ENCODE measurements at places on chromosomes 5 and 9.

DNA sequence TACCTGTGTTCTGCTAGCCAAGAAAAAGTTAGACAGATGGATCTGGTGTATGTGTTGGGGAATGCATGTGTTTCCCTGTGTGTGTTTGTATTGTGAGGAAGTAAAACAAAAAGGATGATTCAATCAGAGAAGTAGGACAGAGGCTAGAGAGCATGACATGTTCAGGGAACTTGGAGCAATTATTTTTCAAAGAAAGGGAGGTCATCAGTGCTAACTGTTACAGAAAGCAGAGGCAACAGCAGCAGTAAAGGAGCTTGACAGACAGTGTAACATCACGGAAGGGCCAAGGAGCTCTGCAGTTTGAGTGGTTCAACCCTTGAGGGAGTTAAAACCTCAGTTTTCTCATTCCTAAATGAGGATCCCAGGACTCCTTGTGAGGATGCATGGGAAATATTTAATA lies 13.2 kb downstream of the SPINK1 start:
- no peak for DNase-seq

DNA sequence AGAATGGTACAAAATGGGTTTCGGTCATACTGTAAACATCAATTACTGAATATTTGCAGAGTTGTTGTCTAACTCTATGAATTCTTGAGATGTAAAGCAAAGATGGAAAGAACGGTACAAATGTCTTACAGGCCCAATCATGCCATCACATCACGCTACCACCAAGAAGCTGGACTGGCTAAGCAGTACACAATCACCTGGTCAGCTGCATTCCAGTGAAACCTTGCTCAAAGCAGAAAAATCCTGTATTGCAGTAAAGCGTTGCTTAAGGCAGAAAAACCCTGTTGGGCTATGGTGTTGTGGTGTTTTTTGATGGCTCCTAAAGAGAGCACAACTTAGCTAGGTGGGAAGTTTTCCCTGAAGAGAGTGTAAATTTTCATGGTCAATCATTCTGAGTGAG lies 112.6 kb upstream of the RASA1 start:
- no peak for DNase-seq

DNA sequence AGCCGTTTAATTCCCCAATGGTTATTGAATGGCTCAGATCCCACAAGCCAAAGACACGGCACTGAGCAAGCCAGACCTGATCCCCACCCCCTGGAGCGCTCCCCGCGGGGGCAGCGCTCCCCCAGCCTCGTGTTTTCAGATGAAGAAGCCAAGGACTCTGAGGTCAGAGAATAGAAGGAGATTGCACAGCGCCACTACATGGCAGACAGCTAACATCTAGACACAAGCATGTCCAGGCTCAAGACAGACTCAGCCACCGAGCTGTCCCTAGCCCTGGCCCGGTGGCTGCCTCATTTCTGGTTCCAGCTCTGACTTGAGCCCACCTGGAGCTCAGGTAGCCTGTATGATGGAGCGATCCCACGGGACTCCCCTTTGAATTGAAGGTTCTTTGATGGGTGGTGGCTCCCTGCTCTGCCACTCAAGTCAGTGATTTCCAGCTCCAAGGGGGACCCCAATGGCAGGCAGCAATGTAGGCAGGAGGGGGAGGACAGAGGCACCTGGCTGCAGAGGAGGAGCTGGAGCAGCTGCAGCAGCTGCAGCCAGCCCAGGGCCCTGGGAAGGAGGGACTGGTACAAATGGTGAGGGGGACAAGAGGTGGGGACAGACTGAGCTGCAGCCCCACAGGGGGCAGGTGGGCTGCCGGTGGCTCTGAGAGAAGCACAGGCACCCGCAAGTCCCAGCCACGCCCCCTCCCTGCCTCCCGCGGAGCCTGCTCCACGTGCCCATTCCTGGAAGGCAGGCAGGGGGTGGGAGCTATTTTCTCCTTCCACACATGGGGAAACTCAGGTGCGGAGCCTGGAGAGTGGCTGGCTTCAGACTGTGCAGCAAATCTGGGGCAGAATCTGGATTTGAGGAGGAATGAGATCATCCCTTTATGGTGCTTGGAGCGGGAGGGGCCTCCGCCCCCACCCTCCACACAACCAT lies 40.2 kb downstream of the NTNG2 start:
- DNase-seq: no peak

DNA sequence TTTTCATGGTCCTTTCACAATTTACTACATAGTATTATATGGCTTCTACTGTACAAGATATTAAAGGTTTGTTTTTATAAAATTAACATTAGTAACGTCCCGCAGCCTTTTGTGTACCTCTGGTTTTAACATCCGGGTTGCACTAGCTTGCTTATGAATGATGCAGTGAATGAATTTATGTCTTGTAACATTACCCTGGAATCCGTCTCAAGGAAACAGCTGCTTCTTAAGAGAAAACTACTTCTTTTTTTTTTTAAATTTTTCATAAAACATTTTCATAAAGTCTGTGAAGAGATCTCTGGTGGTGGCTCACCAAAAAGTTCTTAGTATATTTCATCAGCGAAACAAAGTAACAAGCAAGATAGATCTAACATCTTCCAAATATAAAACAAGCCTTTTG lies 23.6 kb downstream of the MARCHF3 start:
- no peak for DNase-seq

DNA sequence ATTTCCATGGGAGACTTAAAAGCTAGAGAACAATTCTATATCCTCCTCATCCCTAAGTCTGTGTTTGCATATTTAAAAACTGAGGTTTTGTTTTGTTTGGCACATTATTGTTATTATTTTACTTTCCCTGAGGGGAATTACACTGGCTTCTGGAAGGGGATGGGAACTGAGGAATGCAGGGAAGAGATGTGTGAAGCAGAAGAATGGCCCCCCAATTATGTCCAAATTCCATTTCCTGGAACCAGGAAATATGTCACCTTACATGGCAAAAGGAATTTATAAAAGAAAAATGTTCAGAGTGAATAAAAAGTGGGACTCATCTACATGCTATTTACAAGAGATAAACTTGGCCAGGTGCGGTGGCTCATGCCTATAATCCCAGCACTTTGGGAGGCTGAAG lies 129.8 kb downstream of the MARCHF11 start:
- no peak for DNase-seq

DNA sequence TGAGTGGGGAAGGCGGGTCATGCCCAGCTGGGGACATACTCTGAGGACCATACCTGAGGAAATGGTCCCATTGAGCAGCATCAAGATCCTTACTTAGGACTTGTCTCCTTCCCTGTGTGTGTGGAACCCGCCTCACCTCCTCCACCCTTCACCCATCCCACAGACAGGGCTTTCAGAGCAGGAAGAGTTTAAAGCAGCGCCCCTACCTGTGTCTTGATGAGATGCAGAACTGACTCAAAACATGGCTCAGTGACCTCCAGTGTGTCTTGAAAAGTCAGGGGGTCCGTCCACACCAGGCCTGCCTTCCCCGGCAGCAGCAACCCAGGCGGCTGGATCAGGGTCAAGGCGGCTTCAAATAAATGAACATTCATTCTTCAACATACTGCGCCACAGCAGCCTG lies 38.4 kb downstream of the PLAC8L1 start:
- DNase-seq: no peak

GRCh38 chr5:172282272-172283019 lies 1.1 kb downstream of the UBTD2 start:
- no peak for DNase-seq

- no peak for DNase-seq
Measured at GRCh38 chr9:132937463-132937901, 6.9 kb downstream of the TSC1 start.

All from T-helper 22 cell (primary cell).